ENCODE measurements at places on chromosomes 16 and 17. TPM values are rescaled to one million over a fixed set of nuclear protein-coding genes. Genes with fewer than 3 reads are reported as not detected.

CACNG5 gene
- total RNA-seq, result 0.21 TPM

HS3ST3A1 gene
- total RNA-seq, result 0.34 TPM

ZNF500 gene
- 9.8 TPM for total RNA-seq

NAGLU gene
- 42.8 TPM for total RNA-seq

SOX9 gene
- total RNA-seq, result 9.8 TPM

Measured in A549 treated with DMSO at 1 μM for 4 hours (cell line).